ENCODE measurements at places on chromosomes 16 and 17.

DNA sequence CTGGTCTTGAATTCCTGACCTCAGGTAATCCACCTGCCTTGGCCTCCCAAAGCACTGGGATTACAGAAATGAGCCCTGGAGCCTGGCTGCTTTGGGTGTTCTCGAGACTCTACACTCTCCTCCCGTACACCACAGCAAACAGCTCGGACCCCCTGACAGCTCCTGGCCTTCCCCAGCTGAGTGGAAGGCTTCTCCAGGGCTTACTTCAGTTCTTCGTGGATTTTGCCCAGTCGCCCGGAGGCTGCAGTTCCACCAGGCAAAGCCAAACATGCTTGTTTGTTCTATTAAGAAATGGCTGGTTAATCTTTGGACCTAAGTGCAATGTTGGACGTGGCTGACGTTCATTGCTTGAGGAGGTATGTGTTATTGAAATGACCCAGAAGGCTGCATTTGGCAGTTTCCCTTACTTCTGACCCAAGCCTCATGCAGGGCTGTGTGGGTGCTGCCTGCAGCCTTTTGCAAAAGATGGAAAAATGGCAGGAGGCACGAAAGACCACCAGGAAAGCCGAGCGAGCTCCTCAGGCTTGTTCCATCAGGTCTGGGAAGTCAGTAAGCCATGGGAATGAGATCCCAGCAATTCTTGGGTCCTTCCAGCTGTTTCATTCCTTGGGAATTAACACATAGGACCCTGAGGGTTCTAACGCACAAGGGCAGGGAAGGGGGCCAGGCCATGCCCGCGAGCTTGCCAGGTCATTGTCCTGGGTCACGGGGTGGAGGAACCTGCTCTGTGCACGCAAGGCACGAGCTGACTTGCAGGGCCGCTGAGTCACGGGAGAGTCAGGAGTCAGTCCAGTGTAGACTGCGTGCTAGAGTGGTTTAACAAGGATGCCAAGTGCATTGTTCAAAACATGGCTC, 23.9 kb upstream of the KLHDC4 start:
- DNase-seq, result no peak

- no peak for DNase-seq
Measured at GRCh38 chr16:88407807-88408206, 25.0 kb downstream of the ZNF469 start.

DNA sequence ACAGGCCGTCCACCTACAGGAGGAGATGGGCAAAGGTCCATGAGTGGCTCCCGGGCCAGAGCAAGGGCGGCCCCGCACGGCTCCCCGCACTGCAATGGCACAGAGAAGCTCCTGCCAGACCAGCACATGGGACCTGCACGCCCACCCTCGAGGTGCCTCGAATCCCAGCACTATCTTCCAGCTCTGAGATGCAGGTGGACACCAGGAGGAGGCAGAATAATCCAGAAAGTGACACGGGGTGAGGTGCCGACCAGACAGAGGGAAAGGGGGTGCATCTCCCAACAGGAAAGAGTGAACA, 26.5 kb upstream of the C16orf95 start:
- DNase-seq, result no peak

GRCh38 chr17:41986634-41987033, 20.0 kb downstream of the CNP start:
- DNase-seq, result no peak

DNA sequence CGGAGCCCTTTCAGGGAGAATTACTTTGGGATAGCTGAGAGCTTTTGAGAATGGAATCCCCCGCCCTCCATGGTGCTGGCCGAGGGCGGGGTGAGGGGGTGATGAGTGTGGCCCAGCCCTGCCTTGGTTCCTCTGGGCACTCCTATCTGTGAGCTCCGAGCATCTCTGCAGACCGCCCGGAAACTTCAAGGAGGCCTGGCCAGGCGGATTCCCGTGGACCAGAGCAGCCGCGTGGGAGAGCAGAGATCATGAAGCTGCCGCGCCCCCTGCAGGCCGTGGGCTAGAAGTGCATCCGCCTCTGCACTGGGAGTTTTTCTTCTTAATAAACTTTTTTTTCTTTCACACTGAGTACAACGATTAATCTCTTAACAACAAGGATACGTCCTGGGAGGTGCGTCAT, 392.9 kb upstream of the EEF2KMT start:
- peak; percentile 29 for DNase-seq

GRCh38 chr16:16120044-16120381, 103.3 kb downstream of the ABCC6 start:
- DNase-seq, result no peak

GRCh38 chr17:31147507-31148202, 52.9 kb downstream of the NF1 start:
- no peak for DNase-seq

DNA sequence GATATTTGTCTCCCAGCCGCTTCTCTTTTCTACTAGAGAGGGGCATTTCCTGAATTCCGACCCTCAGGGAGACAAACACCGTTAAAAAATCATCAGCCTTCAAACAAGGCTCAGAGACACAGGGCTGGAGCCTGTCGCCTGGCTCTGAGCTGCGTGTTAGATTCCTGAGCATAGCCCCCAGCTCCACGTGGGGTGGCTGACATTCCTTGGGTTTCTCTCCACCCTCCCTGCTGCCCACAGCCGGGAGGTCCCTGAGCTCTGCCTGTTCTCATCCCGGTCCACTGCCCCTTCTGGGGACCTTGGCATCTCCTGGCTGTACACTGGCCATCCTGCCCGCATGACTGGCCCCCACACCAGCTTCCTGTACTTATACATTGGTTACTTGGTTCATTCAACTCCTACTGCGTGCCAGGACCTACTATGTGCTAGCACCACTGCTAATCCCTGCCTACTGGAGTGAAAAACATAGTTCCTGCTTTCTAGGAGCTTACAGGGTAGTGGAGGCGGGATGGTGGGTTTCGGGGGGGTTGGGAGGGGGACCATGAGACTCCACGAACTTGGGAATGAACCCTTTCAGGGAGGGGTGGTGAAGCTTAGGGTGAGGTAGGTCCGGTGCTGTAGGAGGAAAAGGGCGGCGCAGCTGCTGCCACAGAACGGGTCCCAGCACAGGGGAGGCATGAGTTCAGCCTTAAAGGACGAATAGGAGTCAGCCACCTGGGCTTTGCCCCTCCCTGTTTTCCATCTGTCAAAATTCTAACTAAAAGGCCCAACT, 52.1 kb upstream of the TMEM132E start:
- DNase-seq, result no peak

DNA sequence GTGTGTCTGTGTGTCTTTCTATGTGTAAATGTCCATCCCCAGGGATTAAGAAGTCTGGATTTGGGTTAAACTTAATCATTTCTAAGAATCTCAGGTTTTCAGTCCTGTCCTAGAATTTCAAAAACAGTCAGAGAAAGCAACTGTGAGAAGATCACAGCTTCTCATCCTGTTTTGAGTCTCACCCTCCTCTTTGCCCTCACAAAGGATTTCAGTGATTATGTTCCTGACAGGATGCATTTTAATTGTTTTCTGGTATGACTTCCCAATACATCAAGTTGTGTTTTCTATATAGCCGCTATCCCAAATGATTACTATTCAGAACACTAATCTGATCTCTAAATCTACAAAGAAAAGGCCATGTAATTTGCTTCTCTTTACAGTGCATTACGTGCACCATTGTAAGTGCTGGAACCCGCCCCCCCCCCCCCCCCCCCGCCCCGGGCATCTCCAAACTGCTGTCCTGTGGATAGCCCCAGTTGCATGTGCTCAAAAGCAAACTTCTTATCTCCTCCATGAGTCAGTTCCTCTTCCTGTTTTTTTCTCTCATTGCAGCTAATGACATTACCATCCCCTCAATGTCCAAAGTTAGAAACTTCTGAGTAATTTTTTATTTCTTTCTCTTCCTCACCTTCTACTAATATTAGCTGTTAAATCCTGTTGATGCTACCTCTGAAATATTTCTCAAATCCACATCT, 73.9 kb downstream of the CDH13 start:
- DNase-seq, result no peak

DNA sequence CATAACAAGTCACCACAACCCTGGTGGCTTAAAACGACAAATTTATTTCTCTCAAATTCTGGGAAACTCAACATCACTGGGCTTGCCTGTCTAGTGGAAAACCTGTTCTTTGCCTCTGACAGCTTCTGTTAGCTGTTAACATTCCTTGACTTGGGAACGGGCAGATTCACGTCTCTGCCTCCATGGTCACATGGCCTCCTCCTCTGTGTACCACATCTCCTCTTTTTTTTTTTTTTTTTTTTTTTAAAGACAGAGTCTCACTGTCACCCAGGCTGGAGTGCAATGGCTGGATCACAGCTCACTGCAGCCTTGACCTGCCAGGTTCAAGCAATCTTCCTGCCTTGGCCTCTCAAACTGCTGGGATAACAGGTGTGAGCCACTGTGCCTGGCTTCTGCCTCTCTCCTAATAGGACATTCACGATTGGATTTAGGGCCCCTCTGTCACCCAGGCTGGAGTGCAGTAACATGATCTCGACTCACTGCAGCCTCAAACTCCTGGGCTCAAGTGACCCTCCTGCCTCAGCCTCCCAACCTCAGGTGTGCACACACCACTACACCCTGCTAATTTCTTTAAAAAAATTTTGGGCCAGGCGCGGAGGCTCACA, 11.7 kb upstream of the LLGL1 start:
- no peak for DNase-seq

GRCh38 chr16:57478396-57479204, 7.7 kb downstream of the DOK4 start:
- DNase-seq, result no peak

DNA sequence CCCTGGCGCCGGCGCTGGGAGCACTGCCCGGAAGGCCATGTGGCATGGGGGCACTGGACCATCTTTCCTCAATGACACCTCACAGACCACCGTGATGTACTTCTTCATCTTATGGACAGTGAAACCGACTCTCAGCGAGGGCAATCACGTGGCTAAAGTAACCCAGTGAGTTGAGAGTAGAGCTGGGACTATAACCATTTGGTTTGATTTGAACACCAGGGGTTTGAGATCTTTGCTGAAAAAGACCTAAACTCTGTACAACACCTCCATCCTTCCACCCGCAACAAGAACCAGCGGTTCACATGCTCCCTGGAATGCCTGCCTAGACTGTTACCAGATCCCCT, 3.3 kb downstream of the ITGA2B start:
- DNase-seq, result no peak

GRCh38 chr16:27769561-27770255, 219.8 kb downstream of the KATNIP start:
- DNase-seq, result no peak

DNA sequence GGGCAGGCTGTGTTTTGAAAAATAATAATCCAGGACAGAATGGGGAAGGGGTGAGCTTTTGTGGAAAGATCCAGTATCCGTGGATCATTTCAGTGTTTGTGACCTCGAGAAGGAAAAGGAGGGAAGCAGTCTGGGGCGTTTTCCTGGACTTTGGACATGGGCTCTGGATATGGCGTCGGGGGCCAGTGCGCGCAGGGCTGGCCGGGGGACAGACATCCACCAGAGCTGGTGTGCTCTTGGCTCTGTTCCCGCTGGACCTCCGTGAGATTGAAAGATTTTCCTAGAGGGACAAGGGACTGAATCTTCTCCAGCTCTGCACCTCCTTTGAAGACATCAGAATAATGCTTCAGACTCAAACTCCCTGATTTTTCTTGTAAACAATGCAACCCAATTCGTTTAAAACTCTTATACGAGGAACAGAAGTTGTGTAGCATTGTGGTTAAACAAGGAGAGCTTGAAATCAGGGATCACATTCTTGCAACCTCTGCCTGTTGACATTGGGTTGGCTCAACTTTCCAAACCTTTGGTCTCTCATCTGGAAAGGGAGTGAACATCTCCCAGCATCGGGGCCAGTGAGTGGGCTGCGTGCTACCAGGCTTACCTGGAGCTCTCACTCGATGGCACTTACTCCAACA, 75.9 kb downstream of the C16orf95 start:
- no peak for DNase-seq

GRCh38 chr16:61677776-61678175, 358.5 kb downstream of the CDH8 start:
- DNase-seq, result no peak

DNA sequence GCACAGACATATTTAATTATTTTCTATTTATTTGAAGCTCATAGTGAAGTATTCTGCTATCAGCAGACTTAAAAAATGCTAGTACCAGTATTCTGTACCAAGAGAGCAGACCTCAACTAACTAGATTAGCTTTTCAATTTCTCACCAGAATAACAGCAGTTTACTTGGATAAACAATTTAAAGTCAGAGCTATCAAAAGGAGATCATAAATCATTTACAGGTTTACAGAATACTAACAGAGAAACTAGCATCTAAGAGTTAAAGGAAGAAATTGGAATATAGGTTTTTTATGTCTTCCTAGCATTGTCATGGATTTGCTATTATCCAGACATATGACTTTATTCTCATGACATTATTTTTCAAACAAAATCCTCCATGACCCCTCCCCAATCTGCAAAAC, 3.4 kb downstream of the SPOP start:
- no peak for DNase-seq

All from stimulated activated naive CD8-positive, alpha-beta T cell treated with anti-CD3 and anti-CD28 coated beads, Interleukin-15, Interleukin-2, amounts not matched to agents 100 U/mL and 50 U/mL, for 24 hours (primary cell).